Stimulated activated CD8-positive, alpha-beta memory T cell treated with anti-CD3 and anti-CD28 coated beads, Interleukin-15, amount 100 ng/mL, for 4 hours (primary cell): ENCODE measurements at places on chromosomes 1 and 21.

- no peak for DNase-seq
Measured at GRCh38 chr1:177944016-177944949, 25.6 kb downstream of the SEC16B start.

- DNase-seq, result no peak
Measured at GRCh38 chr1:147560765-147561471, 19.6 kb downstream of the BCL9 start.

DNA sequence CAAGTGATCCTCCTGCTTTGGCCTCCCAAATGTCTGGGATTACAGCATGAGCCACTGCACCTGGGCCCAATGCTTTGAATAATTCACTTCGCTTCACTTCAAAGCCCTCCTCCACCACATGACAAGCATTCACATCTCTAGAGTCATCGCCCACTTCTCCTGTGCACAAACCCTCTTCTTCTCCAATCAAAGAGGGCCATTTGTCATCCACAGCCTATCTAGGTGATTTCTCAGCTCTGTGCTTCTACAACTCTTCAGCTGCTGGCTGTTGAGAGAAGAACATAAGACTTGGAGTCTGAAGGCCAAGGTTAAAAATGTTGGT is 20.1 kb upstream of the PSMB2 start:
- DNase-seq, result no peak

- no peak for DNase-seq
Measured at GRCh38 chr1:201708691-201709090, 120.3 kb upstream of the IPO9 start.

GRCh38 chr1:234660536-234661316 is 50.7 kb upstream of the IRF2BP2 start:
- no peak for DNase-seq

GRCh38 chr1:19360843-19361610 is 48.9 kb downstream of the SLC66A1 start:
- no peak for DNase-seq

DNA sequence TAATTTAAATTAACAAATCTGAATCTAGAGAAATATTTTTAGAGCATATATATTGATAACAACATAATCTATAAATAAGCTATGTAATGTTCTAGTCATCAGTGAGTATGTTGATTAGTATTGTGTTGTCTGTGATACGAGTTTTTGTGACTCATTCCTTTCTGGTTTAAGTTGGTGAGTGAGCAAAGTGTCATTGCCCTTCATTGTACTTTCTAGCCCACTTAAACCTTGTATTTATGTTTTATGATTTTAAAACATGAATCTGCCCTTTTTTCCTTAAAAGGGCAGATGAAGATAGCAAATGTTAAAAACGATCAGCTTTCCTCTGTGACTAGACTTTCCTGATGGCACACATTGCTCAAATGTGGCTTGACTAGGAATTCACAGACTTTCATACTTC is 38.5 kb downstream of the MACO1 start:
- DNase-seq, result no peak

- DNase-seq, result no peak
Measured at GRCh38 chr1:7221826-7222694, 436.8 kb downstream of the CAMTA1 start.

- DNase-seq, result no peak
Measured at GRCh38 chr1:115924770-115925169, 51.5 kb upstream of the SLC22A15 start.

DNA sequence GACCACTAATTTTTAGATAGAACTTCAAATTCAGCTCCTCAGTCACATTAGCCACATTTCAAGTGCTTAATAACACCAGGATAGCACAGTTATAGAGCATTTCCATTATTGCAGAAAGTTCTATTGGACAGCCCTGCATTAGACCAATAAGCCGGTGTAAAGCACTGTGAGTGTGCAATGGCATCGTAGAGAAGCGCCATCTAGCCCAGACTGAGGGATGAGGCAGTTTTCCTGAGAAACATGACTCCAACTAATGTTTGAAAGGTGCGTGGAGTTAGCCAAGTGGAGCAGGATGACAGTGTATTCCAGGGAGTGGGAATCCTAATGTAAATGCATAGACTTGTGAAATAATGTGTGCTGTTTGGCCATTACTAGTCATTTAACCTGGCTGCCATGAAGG is 7.7 kb downstream of the RPE65 start:
- no peak for DNase-seq

- DNase-seq, result no peak
Measured at GRCh38 chr1:62906428-62906886, 122.5 kb downstream of the ATG4C start.

DNA sequence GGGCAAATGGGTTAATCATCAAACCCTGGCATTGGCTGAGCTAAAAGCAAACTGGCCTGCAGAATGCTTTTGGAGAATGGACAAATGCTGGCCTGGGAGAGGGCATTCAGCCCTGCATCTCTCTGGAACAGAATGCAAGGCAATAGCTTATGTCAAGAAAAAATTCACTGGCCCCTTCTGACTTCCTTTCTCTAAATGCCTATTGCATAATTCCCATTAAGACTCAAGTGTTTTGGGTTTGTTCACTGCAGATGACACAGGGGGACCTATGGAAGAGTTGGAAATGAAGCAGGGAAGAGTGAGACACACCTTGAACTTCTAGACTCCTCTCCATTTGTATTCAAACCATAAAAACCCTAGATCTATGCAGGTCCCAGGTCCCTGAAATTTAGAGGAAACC is 15.9 kb downstream of the PEA15 start:
- no peak for DNase-seq

DNA sequence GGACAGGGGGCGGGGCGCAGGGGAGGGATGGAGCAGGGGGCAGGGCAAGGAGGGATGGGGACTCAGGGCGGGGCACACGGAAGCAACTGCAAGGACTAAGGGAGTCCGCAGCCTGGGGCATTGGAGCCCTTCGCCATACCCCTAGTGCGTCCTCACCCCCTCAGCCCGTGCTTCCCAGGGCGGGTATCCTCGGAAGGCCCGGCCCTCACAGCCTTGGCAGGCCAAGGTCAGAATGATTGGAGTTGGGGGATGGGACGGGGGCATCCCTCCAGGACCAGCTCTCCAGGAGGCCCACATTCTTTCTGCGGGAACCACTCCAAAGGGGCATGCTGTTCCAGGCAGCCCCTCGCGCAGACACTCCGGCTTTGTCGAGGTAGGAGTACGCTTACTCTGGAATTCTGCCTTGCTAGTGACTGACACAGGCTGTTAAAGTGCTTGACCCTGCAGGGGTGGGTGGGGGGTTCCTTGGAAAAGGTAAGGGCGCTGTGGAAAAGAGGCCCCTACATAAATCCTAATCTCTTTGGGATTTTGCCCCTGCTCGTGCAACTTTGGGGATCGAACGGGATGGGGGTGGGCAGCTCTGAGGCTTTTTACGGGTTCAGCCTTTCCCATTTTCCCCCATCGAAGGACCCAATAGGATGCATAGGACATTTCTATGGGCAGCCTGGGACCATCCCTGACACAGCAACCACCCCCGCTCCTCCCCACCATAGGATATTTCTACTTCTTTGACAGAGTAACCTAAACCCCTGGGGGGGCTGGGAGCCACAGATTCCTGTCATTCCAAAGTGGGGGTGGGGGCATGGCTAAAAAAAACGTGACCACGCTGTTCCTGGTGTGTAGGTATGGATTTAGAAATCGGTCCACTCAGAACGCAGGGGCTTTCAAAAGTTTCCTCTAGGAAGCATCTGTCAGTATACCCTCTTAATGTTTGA is 738 bp upstream of the TRIM11 start:
- no peak for DNase-seq

GRCh38 chr1:54298284-54299033 is 98.5 kb downstream of the MRPL37 start:
- no peak for DNase-seq

- DNase-seq, result no peak
Measured at GRCh38 chr1:35561972-35562680, 4.5 kb downstream of the NCDN start.

GRCh38 chr1:106600626-106601025 is 455.8 kb upstream of the PRMT6 start:
- DNase-seq, result no peak

GRCh38 chr1:208172423-208173145 is 71.6 kb downstream of the PLXNA2 start:
- no peak for DNase-seq

GRCh38 chr1:67464058-67464457 is 33.9 kb upstream of the SERBP1 start:
- no peak for DNase-seq
